ENCODE measurements at places on chromosomes 3 and 15.

DNA sequence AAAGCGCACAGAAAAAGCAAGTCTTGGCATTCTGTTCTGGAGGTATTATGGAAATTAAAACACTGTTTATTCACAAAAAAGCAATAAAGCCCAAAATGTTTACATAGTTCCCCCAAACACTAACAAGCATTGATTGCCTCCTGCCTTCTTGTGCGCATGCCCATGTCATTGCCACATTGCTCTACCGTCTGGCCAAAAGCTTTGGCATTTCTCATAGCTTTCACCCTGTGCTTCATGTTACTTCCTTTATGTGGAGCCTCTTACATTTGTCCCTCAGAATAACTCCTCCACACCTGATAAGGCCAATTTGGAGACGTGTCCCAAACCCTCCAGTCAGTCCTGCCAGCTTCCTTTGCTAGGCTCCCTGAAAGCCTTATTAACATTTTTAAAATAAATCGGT, 680.8 kb downstream of the GBE1 start:
- no peak for DNase-seq

GRCh38 chr3:14130230-14130629, 5.4 kb downstream of the TMEM43 start:
- DNase-seq = no peak

DNA sequence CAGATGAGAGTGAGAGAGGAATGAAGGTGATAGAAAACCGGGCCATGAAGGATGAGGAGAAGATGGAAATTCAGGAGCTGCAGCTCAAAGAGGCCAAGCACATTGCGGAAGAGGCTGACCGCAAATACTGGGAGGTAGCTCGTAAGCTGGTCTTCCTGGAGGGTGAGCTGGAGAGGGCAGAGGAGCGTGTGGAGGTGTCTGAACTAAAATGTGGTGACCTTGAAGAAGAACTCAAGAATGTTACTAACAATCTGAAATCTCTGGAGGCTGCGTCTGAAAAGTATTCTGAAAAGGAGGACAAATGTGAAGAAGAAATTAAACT, 88.9 kb downstream of the EOMES start:
- no peak for DNase-seq

DNA sequence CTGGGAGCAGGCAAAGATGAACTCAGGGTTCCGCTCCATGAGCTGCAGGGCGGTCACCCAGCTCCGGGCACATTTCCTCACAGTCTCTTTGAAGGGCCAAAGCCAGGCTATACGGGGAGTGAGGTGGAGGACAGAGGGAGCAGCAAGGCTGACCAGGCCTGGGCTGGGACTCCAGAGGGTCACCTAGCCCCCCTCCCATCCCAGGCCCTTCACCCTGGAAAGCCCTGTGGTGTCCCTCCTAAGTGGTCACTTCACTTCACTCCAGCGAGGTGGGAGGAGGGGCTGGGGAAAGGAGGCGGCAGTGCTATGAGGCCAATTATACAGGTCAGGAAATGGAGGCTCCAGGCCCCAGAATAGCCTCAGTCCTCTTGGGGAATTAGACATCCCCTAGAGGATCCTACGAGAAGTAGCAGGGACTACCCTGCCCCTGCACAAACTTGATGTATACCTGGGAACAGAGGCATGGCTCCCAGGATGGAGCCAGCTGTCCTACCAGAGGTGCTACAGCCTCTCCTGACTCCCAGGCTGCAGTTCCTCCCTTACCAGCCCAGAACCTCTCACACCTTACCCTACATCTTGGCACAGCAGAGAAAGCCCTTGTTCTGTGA, 5.7 kb downstream of the MAN2C1 start:
- DNase-seq = no peak

- DNase-seq = no peak
Measured at GRCh38 chr3:19384868-19385267, 236.6 kb downstream of the KCNH8 start.

- no peak for DNase-seq
Measured at GRCh38 chr3:100412912-100413590, 11.7 kb downstream of the LNP1 start.

GRCh38 chr3:124174476-124174875, 182.6 kb upstream of the ROPN1 start:
- DNase-seq = peak; percentile 38

GRCh38 chr3:123412811-123413604, 35.9 kb downstream of the ADCY5 start:
- DNase-seq = no peak

- DNase-seq = no peak
Measured at GRCh38 chr15:90463381-90463780, 66.3 kb upstream of the CRTC3 start.

DNA sequence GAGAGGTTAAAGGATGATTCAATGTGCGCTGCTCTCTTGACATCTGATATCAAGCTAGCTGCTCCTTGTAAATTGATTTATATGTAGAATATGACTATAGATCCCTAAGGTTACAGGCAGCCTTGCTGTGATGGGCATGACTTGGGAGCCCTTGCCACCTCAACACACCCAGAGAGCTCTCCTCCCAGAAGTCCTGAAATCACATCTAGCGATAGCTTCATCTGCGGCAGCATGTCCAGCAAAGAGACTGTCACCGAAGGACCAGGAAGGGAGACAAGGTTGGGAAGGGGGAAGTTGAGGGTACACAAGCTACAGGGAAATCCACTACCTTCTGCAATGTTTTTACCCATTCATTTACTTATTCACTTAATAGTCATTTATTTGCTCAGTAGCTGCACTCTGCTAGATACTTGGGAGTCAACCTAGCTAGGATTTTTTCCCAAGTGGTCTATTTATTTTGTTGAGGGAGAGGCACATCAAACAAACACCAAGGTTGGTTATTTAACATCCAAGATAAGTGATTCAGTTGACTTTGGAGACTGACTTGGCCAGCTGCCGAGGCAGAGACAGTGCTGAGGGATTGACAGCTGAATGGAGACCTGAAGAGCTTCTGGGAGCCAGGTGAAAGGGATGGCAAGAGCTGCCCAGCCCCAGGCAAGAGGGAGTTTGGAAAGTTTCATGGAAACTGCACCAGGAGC, 205.8 kb upstream of the IL12A start:
- no peak for DNase-seq

GRCh38 chr15:77695961-77696582, 63.4 kb upstream of the LINGO1 start:
- DNase-seq = no peak

DNA sequence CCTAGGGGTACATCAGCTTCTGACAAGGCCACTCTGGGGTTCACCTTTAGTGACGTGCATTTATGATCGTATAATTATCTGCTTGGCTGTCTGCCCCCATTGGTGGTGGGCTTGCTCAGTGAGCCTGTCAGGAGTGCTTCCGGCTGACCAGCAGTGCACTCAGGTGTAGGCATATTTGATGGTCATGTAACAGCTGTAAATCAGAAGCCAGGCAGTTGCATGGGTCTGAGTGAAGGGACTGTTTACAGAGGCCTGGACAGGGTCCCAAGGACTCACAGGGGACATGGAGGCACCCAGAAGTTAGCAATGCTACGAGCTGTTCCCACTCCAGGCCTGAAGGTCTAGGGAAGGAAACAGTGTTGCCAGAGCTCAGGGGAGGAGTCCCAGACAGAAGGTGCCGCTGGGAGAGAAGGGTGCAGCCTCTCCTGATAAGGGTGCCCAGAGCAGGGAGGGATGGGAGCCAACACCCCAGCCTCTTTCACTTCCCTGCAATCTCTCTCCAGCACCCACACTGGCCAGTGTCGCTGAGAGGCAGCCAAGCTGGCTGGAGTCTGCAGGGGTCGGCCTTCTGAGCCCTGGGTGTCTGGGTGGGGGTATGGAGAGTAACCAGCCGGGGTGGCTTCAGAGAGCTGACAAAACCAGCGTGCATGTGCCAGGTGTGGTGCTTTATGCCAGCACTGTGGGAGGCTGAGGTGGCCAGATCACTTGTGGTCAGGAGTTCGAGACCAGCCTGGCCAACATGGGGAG, 61.3 kb upstream of the PRR23E start:
- no peak for DNase-seq

DNA sequence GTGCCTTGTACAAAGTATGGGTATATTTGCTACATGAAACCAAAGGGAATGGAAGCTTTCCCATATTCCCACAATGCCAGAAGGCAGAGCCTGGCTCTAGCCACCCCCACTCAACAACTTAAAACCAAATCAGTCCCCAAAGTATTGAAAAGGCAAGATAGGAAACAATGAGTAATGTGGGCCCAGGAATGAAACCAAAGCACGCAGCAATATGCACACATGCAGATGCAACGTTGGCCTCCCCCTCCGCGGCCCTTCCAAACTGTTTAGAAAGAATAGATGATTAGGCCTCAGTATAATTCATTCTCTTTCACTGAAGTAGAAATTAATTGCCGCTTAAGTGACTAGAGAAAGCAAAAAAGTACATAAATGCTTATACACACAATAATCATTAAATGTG, 59.1 kb downstream of the THRB start:
- no peak for DNase-seq

DNA sequence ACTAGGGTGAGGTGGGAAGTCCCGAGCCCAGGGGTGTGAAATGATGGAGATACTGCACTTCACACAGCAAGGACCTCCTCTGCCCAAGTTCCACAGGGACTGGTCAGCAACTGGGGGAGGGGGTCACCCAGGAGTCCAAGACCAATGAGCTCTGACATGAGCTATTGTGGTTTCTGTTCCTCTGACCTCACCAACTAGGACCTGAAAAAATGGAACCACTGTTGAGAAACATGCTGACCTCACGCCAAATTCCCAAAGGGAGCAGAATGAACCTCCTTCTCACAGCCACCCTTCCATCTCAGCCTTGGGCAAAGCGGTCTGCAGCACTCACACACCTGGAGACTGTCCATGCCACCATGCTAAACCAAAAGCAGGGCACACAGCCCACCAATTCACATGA, 69.3 kb downstream of the LRIG1 start:
- DNase-seq = no peak

DNA sequence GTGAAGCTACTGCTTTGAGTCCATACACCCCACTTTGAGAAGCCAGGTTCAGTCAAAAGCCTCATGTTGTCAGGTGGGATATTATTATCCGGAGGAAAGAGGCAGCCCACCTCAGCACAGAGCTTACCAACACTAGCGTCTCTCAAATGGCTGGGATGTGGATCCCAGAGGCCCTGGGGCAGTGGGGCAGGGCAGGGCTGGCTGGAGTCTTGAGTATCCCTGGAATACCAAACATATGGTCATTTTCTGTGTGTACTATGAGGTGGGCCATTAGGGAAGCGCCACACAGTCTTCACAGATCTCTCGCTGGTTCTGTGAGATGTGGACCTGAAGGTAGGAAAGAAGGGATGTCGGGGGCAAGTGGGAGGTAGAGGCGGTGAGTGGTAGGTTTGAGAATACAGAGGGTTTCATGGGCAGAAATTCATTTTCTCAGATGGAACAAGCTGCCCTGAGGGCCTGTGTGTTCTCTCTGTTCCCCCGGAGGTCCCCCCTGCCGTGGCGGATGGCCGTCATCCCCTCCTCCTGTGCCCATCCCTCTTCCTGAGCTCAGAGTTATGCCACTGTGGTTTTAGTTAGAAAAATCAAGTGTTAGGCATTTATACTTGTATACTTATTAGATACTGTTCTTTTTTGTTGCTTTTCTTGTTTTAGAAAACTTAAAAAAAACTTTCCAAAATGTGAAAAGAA, 66.4 kb downstream of the USP13 start:
- DNase-seq = no peak

- no peak for DNase-seq
Measured at GRCh38 chr15:89630974-89631901, 24.0 kb downstream of the KIF7 start.

GRCh38 chr3:101084404-101084803, 91.2 kb upstream of the ABI3BP start:
- DNase-seq = no peak

- no peak for DNase-seq
Measured at GRCh38 chr15:74608786-74609185, 6.8 kb upstream of the CLK3 start.

- DNase-seq = no peak
Measured at GRCh38 chr3:50662408-50662807, 12.3 kb upstream of the DOCK3 start.

- DNase-seq = no peak
Measured at GRCh38 chr15:37246856-37247255, 146.5 kb upstream of the MEIS2 start.

GRCh38 chr3:45455040-45455439, 66.7 kb downstream of the LARS2 start:
- no peak for DNase-seq

- DNase-seq = no peak
Measured at GRCh38 chr3:178485756-178486155, 50.5 kb upstream of the KCNMB2 start.

- no peak for DNase-seq
Measured at GRCh38 chr3:187967993-187968392, 186.0 kb upstream of the LPP start.

Data from right renal pelvis (tissue), 4 donors.